Left lobe of liver (tissue), 2 donors: ENCODE measurements at places on chromosomes 4 and X. TPM values are rescaled to one million over a fixed set of nuclear protein-coding genes. Genes with fewer than 3 reads are reported as not detected.

- no peak for DNase-seq
These were observed 67.3 kb downstream of the ADRA2C start for GRCh38 chr4:3833326-3833989.

DNA sequence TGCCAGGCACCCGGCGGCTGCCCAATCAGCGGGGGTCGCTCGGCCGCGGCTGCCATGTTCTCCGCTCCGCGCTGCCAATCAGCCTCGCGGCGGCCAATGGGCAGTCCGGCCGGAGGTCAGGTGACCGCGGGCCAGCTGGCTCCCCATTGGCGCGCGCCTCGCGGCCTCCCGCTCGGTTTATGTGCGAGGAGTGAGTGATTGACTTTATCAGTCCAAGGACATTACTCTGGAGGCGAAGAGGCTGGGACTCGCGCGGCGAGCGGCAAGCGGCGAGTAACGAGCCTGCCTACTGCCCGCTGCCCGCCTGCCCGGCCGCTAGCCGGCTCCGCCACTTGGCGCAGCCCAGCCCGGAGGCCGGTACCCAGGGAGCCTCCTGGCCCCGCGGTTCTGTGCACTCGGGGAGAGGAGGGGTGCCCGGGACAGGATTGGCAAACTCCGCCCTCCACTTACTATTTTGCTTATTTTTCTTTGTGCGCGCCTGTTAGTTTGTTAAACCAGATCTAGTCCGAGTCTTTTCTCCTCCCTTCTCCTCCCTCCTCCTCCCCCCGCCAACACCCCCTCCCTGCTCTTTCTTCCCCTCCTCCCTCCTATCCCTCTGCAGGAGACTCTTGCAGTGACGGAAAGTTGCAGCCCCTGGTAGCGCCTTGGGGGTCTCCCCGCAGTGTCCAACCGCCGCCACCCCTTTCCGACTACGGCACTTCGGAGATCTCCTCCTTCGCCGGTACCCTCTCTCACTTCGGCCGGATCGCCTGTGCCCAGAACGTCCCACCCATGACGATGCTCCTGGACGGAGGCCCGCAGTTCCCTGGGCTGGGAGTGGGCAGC is at the start of gene ZIC3:
ZIC3 (plus strand) TSS at position 207 of the 825 bp plus-strand sequence; CDS start at position 772, 565 bp downstream.
- peak; percentile 45 for DNase-seq

GRCh38 chrX:138709886-138710791 is 1.4 kb downstream of the FGF13 start:
- no peak for DNase-seq

DNA sequence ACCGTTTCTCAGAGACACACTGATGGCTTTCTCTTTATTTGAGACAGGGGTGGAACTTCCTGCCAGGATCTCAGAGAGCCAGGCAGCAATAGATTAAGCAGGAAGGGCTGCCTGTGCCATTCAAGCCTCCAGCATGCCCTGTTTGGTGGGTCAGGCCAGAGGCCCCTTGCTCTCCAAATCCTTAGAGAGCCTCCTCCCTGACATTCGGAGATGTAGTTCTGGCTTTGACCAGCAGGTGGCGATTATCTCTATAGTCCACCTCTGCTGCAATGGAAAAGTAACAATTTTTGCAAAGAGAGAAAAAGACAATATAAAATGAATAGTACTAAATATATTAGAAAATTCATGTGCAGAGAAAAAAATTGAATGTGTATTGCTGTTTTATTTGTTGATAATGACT is 93.9 kb downstream of the NXF2B start:
- DNase-seq: peak; percentile 48

UCP1 gene
- not detected for total RNA-seq

RADX gene
- total RNA-seq: 0.60 TPM

FAAH2 gene
- 9.4 TPM for total RNA-seq

SCML2 gene
- 0.60 TPM for total RNA-seq
